GM04503 (cell line): ENCODE measurements at places on chromosomes 5 and 9.

DNA sequence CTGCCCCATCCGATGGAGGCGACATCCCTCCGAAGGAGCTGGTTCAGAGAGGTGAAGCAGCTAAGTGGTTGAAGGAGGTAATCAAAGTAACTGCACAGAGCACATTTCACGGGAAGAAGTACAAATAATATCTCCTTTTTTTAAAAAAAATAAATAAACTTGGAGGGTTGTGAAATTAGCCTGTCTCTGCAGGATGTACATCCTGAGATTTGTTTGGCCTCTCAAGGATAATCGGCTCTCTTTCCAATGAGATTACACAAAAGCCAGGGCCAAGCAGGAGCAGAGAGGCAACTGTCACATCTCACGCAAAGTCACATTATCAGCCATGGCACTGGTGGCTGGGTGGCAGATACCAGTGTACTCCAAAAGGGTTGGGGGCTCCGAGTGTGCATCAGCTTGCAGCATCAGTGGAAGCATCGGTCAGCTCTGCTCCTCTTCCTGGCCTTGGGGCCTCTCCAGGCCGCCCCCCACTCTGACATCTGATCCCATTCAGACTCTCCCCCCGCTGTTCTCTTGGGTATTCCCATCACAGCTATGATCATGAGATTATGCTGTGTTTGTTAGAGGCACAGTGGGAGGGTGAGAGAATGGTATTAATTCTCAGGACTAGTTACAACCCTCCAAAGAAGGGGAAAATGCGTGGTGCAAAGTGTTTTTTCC lies 109.9 kb downstream of the UGCG start:
- DNase-seq: no peak

GRCh38 chr5:100493996-100494395 lies 41.2 kb upstream of the FAM174A start:
- no peak for DNase-seq

DNA sequence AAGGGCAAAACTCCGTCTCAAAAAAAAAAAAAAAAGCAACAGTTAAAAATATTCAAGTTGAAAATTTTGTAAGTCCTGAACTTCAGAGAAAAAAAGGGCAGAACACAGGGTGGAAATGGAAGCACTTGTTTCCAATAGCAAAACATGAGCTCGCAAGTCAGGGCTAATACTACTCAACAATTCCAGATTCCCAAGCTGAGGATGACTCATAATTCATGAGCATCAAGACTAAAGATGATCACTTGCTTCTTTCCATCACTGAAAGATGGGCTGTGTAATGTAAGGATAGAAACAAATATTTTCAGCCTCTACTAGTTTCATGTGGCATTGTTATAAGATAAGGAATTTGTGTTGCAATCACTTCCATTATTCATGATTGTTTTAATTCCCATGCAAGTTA lies 33.5 kb upstream of the FST start:
- no peak for DNase-seq

GRCh38 chr5:102312586-102313370 lies 16.7 kb upstream of the SLCO4C1 start:
- peak; percentile 3 for DNase-seq

DNA sequence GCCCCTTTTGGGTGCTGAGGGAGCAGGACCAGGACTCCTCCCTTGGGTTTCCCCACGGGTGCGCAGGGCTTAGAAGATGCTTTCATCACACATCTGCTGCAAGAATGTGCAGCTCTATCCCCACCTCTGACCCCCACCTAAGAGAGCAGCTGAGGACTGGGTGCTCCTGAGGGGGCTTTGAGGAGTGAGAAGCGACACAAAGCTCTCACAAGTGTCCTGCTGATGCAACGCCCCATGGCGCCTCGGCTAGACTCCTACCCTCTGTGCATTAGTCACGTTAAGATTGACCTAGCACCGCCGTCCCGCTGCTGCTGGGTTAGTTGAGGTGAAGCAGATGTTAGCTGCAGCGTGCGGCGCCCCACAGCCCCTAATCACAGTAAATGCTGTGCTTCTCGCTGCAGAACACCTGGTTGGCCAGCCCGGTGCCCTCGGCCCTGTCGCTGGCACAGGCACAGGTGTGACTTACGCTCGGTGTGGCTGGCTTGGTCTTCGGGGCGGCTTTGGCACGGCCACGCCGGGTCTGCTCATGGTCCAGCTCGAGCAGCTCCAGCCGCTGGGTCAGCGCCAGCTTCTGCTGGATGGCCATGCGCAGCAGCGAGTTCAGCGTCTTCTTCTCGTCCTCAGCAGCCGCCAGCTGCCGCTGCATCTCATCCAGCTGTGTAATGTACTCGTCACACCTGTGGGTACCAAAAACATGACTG lies 45.0 kb upstream of the IPPK start:
- DNase-seq: no peak

DNA sequence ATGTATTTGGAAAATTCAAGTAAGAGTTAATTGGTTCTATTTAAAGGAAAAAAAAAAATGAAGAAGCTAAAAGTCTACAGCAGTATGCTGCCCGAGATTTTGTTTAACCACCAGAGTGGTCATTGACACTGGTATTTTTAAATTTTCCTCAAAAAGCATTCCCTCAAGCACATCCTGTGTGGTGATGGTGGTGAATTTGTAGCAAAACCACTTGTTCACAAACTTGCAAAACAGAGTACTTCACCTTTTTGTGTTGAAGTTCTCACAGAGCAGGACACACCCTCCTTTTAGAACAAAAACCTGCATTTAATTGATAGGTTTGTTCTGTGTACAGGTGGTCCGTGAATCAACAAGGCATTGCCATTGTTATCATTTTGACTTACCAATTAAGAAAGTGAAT lies 374.2 kb downstream of the EFNA5 start:
- DNase-seq: no peak

GRCh38 chr5:175895686-175896102 lies 24.3 kb downstream of the CPLX2 start:
- DNase-seq: no peak

DNA sequence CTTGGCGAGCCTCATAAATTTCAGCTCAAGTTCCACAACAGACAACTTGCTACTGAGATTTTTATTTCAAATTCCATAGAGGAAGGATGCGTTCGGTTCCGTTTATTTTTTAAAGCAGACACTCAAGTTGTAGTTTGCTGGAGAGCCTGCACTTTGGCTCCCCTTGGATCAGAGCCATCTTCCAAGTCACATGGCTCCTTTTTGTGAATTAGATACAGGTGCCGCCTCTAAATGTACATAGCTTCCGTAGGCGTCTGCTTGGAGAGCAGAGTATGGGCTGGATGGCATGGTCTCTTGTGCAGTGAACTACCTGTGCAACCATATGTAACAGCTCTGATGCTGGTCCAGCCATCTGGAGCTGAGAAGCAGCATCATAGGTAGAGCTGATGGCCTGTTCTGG lies 73.9 kb upstream of the WWC1 start:
- no peak for DNase-seq

DNA sequence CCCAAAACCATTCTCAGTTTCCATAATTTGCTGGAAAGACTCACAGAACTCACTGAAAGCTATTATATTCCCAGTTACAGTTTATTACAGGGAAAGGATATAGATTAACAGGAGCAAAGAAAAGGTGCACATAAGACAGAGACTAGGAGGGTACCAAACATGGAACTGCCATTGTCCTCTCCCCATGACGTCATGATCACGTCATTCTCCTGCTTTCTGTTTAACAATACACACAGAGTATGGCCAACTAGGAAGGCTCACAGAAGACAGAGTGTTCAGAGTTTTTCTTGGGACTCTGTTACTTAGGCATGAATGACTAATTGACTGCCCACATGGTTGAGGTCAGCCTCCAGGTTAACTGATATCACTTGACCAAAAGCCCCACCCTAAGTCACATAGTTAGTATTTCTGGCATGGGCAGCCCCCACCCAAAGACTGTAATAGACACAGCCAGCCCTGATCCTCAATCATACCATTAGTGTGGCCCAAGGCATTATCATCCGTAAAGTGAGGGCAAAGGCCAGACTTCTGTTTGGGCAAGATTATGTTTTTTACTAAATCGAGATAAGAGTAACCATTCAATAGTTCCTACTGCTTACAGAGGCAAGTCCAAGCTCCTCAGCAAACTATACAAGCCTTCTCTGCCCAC lies 353.5 kb upstream of the POU5F2 start:
- no peak for DNase-seq

- DNase-seq: no peak
These were observed 14.1 kb downstream of the RGS3 start for GRCh38 chr9:113477661-113478060.

DNA sequence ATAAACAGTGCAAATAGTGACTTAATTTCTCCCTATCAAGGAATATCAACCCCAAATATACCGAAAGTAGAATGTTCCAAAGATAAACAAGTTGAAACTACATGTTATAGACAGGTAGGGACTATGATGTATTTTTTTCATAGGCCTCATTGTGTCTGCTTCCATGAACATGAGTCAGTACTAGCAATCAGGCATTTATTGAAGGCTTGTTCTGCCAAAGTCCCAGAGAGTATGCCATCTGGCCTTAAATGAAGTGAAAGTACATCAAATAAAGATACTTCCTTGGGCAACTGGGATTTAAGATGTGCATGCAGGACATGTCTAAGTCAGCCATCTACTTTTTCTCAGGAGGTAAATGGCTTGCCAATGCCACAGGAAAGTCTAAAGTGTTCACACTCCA lies 6.5 kb downstream of the GHR start:
- no peak for DNase-seq

GRCh38 chr9:33800886-33801285 lies 5.5 kb downstream of the PRSS3 start:
- DNase-seq: no peak

GRCh38 chr5:153520952-153521351 lies 30.5 kb downstream of the GRIA1 start:
- no peak for DNase-seq

DNA sequence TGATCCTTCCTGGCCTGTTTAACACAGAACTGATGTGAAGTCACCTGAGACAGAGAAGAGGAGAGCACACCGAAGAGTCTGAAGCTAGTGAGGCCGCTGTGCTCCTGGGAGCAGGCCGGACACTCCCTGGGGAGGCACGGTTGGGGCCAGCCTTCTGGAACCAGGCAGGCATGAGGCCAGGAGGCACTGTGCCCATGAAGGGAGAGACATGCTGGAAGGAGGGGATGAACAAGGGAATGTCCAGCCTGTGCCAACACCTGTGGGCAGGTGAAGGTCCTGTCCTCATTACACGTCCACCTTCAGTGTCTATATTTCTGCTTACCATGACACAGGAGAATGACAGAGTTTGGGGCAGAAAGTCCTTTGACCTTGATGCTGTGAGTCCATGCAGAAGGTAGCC lies 183.8 kb upstream of the S1PR3 start:
- DNase-seq: no peak

- DNase-seq: no peak
These were observed 904 bp downstream of the RPL12 start for GRCh38 chr9:127450243-127450760.

DNA sequence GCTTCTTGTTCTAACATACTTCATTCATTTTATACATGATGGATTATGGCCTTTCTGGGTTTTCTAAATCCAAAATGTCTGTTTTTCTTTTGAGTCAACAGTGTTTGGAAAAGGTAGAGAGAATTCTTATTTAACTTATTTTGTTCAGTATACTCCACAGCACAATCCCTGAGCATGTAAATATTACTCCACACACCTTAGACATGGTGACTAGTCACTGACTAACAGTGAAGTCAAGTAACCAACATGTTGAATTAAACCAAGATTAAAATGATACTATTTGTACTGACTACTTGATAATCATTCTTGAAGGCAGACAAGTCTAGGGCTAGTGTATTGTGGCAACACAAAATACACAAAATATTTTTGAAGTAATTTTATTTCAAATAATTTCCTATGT lies 55.0 kb downstream of the HAPLN1 start:
- DNase-seq: no peak

DNA sequence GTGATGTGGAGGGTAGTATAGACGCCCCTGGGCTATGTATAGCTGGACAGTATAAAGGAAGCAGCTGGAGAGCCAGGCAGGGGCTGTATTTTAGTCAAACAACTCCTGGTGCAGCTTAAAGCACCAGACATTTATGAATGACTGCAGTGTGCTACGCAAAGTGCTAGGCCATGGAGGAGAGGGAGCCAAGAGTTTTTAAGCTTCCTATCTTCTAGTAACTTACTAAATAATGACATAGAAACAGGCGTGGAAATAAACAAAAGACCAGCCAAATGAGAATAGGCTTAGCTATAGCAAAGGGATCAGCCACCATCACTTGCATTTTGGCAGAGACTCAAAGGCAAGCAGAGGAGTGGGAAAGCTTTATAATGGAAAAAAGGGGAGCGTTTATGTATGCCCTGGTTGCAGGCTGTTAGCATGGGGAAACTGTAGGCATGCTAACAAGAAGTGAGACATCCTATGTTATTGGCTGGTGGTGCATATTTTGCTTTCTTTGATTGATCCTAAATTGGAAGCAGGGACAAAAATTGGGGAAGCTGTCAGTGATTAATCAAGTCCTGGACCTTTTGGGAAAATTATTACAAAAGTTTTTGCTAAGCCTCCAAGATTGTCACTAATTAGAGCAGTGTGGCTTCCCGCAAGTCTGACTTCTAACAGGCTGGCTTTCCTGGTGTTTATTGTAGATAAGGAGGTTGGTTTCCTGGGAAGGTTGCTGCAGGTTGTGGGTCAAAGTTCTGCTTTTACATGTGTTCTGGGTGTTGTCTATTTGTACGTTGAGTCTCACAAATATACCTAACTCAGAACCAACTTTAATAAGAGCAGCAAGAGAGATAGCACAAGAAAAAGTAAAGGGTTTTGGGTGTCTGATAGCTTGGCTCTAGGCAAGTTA lies 46.6 kb downstream of the RAB3C start:
- DNase-seq: no peak

DNA sequence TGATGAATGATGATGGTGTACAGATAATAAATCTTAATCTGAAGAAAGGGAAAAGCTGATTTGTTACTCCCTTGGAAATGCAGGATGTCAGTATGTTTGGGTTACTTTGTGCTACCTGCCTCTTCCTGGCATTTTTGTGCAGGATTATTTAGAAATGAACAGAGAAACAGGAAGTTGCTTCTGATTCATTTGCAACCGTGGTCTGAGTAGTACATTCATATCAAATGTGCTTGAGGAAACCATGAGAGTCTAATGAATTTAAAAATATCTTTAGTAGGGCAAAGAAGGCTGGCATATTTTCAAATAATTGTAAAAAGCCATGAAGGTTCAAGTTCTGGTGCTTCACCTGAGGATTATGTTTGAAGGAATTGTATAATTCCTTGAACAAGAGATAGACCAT lies 391.6 kb downstream of the TMEM161B start:
- DNase-seq: no peak

DNA sequence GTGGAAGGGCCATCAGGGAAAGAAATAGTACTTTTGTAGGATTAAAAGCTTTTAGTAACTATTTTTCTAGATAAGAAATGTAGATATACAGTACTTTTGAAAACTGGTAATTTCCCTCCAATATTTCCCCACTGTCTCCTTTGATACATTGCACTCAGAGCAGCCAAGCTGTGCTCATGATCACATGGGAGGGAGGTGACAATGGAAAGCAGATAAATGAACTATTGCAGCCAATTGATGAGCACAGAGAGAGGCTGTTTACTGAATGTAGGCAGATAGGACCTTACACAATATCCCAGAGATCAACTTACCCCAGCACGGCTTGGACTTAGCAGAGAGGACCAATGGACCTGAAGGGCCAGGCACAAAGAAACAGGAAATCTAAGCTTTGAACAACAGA lies 178.0 kb upstream of the NREP start:
- no peak for DNase-seq

GRCh38 chr9:102796244-102796643 lies 198.9 kb upstream of the CYLC2 start:
- DNase-seq: no peak

- DNase-seq: peak; percentile 89
These were observed 195.3 kb upstream of the KLF9 start for GRCh38 chr9:70609542-70610286.

- no peak for DNase-seq
These were observed 10.2 kb downstream of the BTNL8 start for GRCh38 chr5:180908998-180909731.

GRCh38 chr9:88657893-88658292 lies 122.9 kb downstream of the NXNL2 start:
- no peak for DNase-seq
